ENCODE measurements at places on chromosomes 7 and 10.

- DNase-seq = no peak
These were observed 588.5 kb downstream of the KCNMA1 start for GRCh38 chr10:77049146-77049545.

GRCh38 chr7:101208794-101209193 is 8.0 kb upstream of the MOGAT3 start:
- DNase-seq = no peak

DNA sequence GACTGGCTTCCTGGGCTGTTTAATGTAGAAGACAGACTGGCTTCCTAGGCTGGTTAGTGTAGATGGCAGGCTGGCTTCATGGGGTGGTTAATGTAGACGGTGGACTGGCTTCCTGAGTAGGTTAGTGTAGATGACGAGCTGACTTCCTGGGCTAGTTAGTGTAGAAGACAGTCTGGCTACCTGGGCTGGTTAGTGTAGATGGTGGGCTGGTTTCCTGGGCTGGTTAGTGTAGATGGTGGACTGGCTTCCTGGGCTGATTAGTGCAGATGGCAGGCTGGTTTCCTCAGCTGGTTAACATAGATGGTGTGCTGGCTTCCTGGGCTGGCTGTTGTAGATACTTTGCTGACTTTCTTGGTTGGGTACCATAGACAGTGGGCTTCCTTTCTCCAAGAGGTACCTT is 122.9 kb upstream of the PPP2R2D start:
- DNase-seq = no peak

GRCh38 chr7:99123571-99124033 is 20.3 kb downstream of the SMURF1 start:
- no peak for DNase-seq

- DNase-seq = no peak
These were observed 120.0 kb downstream of the SGMS1 start for GRCh38 chr10:50503661-50504320.

- DNase-seq = no peak
These were observed 53.5 kb downstream of the DNAJC12 start for GRCh38 chr10:67784474-67784873.

GRCh38 chr10:78764436-78764835 is 304.3 kb upstream of the ZMIZ1 start:
- no peak for DNase-seq

DNA sequence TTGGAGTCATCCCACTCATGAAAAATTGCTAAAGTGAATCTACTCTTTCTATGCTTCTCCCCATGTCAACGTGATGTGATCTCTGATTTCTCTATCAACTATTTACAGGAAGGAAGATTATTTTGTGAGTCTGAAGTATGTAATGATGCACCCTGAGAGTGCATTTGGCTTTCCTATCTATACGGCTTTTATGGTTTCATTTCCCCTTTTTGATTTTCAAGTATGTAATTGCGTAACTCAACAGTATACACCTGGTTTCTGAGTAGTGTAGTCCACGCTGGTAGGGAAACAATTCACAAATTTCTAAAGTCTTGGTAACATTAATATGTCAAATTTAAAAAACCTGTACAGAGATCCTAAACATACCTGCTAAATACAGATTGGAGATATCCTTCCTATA is 194.7 kb upstream of the SEMA3A start:
- no peak for DNase-seq

DNA sequence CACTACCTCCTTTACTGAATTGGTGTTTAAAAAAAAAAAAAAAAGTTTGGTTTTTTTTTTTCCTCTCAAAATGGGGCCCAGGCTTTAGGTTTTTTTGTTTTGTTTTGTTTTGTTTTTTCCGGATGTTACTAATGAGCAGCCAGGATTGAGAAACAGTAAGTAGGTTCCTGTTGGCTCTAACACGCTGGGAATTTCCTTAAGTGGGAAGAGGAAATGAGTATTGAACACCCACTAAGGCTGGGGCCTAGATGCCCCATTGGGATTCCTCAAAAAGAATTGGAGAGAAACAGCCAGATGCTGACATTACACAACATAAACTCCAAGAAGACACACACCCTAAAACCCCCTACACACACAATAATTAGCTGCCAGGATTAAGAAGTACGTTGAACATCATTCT is 102.2 kb upstream of the NANOS1 start:
- no peak for DNase-seq

DNA sequence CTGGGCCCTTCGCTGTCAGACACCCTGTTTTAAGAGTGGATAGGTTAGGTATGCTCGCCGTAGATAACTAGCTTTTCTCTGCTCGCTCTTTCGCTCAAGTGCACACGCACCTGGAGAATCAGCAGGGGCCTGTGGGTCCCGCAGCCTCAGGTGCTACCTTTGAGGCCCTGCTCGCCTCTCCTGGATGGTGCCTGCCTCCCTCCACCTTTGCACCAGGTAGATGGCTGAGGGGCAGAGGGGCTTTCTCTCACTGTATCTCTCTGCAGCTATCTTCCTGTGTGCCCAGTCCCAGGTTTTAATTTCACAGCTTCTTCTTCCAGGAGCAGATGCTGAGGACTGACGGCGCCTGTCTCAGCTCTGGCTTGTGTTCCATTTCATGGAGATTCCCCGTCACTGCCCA is 227.9 kb downstream of the TCF7L2 start:
- DNase-seq = no peak

DNA sequence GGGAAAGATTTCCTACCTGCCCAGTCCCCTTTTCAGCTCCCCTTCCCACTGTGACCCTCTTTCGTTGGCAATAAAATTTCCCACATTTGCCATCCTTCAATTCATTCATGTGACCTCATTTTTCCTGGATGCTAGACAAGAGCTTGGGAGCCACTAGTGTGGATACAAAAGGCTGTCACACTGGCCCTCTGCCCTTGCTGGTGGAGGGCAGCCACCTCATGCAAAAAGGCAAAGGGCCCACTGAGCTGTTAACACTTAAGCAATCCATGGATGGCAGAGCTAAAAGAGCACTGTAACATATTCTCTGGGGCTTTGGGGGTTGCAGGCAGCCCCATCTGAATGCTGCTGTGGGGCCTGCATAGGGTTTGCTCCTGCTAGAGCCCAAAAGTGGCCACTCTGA is 315.1 kb downstream of the NEBL start:
- DNase-seq = no peak

GRCh38 chr10:93364966-93365365 is 117.2 kb downstream of the MYOF start:
- no peak for DNase-seq

GRCh38 chr10:44581996-44582395 is 197.1 kb upstream of the CXCL12 start:
- no peak for DNase-seq

- no peak for DNase-seq
These were observed 136.7 kb downstream of the KIF20B start for GRCh38 chr10:89838044-89838615.

DNA sequence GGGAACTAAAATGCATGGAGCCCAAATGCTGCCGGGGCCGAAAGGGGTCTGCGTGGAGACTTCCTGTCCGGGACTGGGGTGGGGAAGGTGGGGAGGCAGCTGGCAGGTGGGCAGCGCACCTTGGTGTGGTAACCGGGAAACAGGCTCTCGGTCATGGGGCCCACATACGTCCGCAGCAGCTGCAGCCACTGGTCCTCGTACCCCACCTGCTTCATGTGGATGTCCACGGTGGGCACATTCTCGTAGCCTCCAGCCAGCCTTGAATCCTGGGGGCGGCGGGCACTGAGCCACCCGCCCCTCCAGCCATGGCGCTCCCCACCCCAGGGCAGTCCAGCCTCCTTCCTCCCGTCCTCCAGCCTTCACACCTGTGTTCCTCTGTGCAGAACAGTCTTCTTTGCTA is 6.6 kb upstream of the MOGAT3 start:
- no peak for DNase-seq

DNA sequence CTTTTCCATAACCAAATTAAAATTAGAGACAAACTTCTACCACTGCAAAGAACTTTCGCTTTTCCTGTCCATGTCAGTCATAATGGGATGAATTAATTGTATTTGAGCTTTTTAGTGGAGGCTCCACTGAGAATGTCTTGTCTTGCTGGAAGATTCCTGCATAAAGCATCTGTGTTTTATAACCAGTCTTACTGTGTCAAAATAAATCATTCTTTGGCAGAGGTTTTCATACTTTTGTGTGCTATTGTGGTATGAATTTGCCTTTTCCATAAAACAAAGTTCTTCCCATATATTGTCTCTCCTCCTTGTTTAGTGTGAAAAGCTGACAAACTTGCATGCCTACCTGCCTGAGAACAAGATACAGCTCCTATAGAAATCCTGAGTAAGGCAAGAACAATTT is 124.8 kb upstream of the CCDC6 start:
- DNase-seq = no peak

DNA sequence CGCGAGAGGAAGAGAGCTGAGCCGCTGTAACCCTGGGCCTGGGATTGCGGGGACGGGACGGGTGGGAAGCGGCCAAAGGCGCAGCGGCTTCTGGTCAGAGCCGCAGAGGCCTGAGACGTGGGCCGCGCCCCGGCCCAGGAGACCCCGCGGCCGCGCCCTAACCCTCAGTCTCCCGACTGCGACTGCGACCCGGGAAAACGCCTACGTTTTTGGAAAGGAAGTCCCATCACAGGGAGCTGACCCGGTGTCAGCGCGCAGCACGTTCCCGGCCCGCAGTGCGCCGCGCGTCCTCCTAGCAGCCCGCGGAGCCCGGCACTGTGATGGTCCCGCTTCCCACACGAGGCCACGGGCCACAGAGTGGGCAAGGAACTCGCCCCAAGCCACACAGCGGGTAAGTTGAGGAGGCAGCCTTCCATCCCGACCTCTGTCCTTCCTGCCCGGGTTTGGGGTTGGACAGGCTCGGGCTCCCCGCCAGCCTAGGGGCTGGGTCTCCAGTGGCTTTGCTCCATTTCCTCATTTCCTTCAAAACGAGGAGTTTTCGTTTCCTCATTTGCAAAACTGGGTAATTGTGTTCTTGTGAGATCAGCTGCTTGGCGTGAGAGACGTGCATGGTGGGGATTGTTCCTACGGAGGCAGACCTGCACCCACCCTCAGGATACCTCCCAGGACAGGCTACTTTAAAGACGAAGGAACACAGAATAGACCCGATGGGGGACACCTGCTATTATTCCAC is 1.2 kb downstream of the GPNMB start:
- peak; percentile 33 for DNase-seq

GRCh38 chr7:3039787-3040186 is 3.9 kb downstream of the CARD11 start:
- no peak for DNase-seq

DNA sequence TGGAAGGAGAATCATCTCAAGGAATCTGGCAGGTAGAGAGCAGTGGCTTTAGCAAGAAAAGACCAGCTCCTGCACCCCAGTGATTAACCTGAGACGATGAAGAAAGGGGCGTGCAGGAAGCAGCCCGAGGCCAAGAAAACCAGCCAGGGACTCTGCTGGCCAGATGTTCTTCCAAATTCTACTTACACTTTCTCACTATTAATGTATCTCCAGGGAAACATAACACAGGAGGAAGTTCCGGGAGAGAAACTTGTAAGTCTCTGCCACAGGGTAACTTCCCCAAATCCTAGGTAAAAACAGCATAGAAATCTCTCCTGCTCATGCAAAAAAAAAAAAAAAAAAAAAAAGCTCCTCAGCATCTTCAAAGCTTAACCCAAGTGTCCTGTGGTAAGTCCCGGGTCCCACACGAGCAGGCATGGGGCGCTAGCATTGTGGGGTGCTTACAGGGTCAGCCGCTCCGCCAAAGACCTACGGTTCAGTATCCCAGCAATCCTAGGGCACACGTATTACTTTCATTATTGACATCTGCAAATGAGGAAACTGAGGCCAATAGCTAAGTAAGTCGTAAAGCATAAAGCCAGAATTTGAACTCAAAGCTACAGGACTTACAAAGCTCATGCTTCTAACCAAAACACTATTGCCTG is 97.2 kb upstream of the GNA12 start:
- DNase-seq = no peak

GRCh38 chr10:88986549-88987242 is 3.9 kb upstream of the FAS start:
- no peak for DNase-seq

GRCh38 chr7:81583090-81583489 is 186.8 kb downstream of the HGF start:
- no peak for DNase-seq

- no peak for DNase-seq
These were observed 85.8 kb downstream of the NRP1 start for GRCh38 chr10:33248638-33249037.

GRCh38 chr7:106848851-106849442 is 16.1 kb upstream of the PIK3CG start:
- no peak for DNase-seq

DNA sequence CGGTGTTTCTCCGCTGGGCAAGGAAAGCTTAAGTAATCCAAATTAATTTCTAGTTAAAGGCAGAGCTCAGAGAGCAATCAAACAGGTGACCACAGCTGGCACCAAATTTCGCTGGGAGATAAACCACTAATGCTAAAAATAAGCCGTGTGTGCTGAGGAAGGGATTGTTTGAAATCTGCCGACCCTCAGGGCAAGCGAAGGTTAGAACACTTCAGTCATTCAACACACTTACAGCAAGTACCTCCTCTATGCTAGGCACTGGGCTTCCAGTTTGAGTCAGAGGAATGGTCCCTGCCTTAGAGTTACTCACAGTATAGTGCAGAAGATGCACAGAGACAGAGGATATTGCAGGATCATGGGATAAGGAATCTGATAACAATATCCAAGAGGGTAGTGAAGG is 467.9 kb upstream of the PODXL start:
- DNase-seq = no peak

DNA sequence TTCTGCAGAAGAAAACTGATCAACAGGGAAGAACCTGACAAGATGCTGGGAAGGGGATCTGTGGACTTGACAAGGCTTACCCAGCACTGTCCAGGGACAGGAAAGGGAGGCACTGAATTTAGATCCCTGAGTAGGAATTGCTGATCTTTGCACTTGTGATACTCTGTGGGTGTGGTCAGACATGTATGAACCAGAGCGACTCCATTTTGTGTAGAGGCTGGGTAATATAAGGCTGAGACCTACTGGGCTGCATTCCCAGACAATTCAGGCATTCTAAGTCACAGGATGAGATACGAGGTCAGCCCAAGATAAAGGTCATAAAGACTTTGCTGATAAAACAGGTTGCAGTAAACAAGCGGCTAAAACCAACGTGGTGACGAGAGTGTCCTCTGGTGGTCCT is 60.7 kb downstream of the CCDC3 start:
- no peak for DNase-seq

DNA sequence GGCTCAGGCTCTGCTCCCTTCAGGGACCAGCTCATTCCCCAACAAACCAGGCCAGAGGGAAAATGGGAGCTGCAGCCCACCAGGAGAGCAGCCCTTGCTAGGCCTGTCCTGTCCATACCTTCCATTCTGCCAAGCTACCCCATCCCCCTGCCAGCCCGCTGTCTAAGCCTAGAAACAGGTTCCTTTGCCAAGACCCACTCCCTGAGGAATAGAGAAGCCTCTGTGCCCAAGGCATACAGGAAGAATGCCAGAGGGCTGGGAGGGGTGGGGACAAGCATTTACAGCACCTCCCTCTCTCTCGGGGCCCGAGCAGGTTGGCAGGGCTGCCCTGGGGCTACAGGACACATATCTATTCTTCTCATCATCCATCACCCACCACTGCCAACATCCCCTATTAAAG is 178.3 kb downstream of the GRID1 start:
- DNase-seq = no peak

GRCh38 chr10:113269333-113269732 is 283.5 kb upstream of the HABP2 start:
- no peak for DNase-seq
